DMS153 (cell line): ENCODE measurements at places on chromosomes 4 and X.

GRCh38 chr4:114535725-114536124 is 62.9 kb upstream of the UGT8 start:
- no peak for DNase-seq

GRCh38 chr4:110636171-110636679 is 13.3 kb upstream of the PITX2 start:
- DNase-seq, result no peak

- DNase-seq, result no peak
These were observed 46.5 kb downstream of the TMA16 start for GRCh38 chr4:163540977-163541376.

DNA sequence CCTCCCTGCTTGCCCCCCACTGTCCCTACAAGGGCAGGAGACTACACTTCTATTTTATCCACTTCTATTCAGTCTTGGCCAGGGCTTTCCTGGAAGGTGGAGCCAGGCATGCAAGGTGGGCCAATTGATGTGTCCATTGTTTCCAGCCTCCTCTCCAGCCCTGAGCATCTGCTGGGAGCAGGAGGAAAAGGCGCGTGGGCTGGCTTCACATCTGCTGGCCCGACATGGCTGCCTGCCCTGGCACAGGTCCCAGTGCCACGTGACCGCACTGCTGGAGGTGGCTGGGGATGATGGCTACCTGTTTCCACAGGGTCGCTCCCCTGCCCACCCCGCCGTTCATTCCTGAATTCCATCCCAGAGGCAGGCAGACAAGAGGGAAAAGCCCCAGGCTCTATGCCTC is 247.7 kb downstream of the AFAP1 start:
- peak; percentile 29 for DNase-seq

DNA sequence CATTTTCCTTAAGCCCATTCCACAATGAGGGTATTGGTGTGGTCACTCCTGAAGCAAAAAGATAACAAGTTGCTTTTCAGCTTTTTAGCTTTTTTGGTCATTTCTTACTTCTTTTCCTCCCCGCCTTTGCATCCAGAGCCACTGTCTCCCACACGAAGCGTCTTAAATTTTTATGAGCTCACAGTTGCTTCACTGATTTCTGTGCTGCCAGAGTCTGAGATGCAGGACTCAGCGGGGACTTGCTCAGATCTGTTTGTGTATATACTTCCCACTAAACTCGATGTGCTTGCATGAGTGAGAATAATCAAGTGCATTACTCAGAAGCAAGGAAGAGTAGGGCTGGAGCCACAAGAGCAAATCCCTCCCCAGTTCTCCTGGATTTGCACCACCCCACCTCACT is 80.2 kb upstream of the FHL1 start:
- no peak for DNase-seq

DNA sequence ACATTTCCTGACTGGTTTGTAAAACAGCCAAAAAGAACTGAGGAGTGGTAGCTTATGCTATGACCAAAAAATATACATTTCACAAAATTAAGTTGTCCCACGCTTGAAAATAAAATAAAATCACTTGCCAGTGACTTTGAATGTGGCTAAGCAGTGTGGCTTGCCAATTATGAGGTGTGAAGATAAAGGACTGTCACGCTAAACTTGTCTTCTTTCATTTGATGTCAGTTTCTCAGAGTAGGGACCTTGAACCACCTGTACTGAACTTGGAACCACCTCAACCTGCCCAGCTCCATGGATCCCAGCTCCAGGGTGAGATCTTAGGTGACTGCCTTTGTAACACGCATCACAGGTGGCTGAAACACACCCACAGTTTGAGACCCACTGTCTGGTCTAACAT is 113.7 kb upstream of the TBL1X start:
- no peak for DNase-seq

- no peak for DNase-seq
These were observed 30.8 kb upstream of the NDP start for GRCh38 chrX:44003975-44004374.

- no peak for DNase-seq
These were observed 23.7 kb downstream of the PLS3 start for GRCh38 chrX:115584696-115585095.

GRCh38 chrX:12443534-12444098 is 305.3 kb downstream of the FRMPD4 start:
- no peak for DNase-seq

DNA sequence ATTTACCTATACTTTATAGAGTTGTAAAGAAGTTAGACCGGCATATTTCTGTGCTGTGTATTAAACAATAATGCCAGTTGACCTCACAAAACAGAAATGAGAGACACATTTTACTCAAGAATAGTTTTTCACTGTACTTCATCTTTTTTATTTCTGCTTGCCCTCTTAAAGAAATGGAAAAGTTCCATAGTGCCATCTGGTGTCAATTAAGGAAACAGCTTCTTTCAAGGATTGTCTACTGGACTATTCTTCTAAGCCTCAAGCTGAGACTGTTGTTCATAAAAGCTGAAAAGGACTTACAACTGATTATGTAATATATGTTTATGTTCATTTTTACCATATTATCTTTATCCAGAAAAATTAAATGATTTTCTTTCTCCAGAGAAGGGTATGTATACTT is 1523.7 kb downstream of the ARAP2 start:
- DNase-seq, result no peak

GRCh38 chr4:68369142-68369805 is 19.4 kb upstream of the YTHDC1 start:
- no peak for DNase-seq

DNA sequence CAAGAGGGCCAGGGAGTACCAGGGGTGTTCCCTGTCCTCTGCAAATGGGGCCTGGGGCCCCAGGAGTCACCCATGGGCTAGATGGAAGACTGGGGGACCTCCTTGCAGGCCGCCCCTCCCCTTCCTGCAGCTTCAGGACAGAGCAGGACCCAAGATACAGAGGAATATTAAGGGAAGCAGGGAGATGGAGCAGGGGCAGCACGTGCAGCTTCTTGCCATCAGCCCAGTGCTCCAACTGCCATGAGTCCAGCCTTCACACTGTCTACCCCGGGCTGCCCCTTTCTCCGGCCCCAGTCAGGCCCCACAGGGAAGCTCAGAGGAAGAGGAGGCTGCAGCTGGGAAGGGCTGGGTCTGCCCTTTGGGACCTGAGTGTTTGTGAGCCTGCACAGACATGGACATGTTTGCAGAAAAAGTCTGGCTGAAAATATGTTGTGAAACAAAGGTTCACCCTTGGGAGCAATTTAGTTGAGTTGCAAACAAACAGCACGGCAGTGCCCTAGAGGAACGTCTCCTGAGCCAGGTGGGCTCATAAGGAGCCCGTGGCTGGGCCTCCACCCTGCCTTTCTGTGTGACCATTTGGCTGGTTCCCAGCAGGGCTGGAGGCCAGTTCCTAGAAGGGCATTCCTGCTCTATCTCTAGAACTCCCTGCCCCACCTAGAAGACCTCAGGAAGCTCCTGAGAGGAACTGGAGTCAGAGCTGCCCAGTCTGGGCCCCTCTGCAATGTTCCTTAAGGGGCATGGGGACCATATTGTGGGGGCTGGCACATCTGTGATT is 8.9 kb downstream of the FATE1 start:
- no peak for DNase-seq
